ENCODE measurements at places on chromosomes 6 and 20.

GRCh38 chr6:44620922-44621321 lies 233.4 kb downstream of the CDC5L start:
- DNase-seq = no peak

- DNase-seq = no peak
These were observed 159.8 kb upstream of the LAMP5 start for GRCh38 chr20:9354579-9354978.

- no peak for DNase-seq
These were observed 18.3 kb downstream of the GPX6 start for GRCh38 chr6:28497306-28497705.

DNA sequence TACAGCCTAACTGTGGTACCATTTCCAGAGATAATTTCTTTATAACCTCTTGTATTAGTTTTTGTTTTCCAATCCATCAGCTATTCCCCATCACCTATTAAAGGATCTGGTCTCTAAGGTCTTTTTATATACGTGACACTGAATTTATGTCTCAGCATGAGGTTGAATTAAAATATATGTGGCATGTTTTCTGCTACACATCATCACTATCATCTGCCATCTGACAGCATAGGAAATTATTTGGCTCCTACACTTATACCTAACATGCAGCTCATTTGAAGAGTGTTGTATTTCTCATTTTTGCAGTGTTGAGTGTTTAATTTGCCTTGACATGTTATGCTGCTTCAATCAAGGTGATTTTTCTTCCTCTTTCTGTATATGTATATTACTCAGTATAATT lies 100.3 kb downstream of the LIN28B start:
- no peak for DNase-seq

GRCh38 chr6:88426005-88426404 lies 259.9 kb upstream of the CNR1 start:
- DNase-seq = no peak

- no peak for DNase-seq
These were observed 41.8 kb downstream of the RBM38 start for GRCh38 chr20:57432862-57433491.

DNA sequence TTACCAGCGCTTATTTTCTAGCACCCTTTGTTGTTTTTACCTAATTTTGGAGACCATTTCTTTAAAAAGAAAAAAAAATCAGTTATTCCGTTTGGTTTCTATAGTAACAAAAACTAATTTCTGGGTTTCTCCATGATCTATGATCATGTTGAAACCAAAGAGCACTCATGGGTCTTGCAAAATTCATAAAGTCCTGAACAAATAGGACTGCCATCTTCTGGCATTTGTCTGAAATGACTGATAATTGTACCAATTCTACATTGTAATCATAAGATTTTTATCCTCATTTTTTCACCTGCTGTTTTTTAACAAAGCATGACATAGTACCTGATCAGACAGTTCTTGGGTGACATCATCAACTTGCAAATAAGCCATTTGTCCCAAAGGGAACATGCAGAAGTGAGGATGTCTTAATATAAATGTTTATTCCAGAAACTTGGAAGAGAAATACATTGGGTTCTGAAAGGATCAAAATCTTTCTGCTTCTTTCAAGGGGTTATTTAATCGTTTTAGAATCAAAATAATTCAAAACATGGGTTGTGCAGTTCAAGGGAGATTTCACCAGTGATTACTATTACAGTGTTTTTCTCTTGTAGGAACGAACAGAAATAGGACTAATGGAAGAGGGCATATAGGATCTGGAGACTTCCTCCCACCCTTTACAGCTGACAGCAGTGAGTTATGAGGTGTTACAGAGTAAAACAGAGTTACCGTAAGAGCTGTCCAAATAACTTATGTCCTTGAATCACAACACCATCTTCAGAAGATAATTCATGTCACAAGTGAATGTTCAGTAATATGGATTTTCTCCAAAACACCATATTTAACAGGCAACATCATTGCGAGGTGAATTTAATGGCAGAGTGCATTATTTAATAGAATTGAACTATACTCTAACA lies 87.1 kb upstream of the GJE1 start:
- peak; percentile 73 for DNase-seq

DNA sequence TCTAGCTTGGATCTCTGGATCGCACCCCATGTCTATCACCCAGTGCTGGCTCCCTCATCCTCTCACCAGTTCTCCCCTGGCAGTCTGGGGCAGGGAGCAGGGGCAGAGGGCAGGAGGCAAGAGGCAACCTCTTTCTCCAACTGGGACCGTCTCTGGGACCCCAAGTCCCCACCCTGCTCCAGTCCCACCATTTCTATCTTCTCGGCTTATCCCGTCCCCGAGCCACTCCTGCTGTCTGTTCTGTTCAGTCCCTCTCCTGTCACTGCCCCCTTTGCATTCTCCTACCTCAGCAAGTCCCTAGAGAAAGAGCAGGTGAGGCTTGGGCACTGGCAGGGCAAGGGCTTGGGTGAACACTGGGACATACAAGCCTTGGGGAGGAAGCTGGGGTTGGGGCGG lies 625 bp upstream of the TNXB start:
- no peak for DNase-seq

DNA sequence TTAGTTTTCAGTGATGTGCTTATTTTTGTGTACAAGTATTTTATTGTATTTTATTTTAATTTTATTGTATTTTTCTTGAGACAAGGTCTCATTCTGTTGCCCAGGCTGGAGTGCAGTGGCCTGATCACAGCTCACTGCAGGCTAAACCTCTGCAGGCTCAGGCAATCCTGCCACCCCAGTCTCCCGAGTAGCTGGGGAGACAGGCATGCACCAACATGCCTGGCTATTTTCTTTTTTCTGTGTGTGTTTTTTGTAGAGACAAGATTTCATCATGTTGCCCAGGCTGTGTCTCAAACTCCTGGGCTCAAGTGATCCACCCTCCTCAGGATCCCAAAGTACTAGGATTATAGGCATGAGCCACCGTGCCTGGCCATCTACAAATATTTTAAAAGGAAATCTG lies 146.3 kb downstream of the MANEA start:
- no peak for DNase-seq

- DNase-seq = no peak
These were observed 75.9 kb downstream of the PREX1 start for GRCh38 chr20:48751871-48752270.

GRCh38 chr6:148370176-148370575 lies 27.5 kb downstream of the SASH1 start:
- DNase-seq = no peak

Data from HFFc6 (cell line).